ENCODE measurements at places on chromosomes 6 and 20. TPM values are rescaled to one million over a fixed set of nuclear protein-coding genes. Genes with fewer than 3 reads are reported as not detected.

Gene SPACA1
- total RNA-seq = not detected

Gene SNRPB
- 323 TPM for total RNA-seq

DNA sequence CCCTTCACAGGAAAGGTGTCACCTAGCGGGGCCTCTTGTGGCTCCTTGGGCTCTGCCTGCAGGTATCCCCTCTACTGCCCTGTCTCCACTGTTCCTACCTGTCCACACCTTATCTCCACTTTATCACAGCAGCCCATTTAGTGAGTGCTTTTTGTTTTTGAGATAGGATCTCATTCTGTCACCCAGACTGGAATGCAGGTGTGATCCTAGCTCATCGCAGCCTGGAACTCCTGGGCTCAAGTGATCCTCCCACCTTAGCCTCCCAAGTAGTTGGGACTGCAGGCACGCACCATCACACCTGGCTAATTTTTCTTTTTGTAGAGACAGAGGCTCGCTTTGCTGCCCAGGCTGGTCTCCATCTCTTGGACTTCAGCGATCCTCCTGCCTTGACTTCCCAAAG, 48.0 kb downstream of the BCAS4 start:
- no peak for DNase-seq

GRCh38 chr6:41072836-41073202, at the start of gene NFYA:
Gene NFYA (plus strand): TSS chr6:41072974. CDS start chr6:41079090, 6,116 bp downstream.
- DNase-seq = peak; percentile 100

- no peak for DNase-seq
These were observed 61.8 kb downstream of the CYB5R4 start for GRCh38 chr6:83921315-83921714.

DNA sequence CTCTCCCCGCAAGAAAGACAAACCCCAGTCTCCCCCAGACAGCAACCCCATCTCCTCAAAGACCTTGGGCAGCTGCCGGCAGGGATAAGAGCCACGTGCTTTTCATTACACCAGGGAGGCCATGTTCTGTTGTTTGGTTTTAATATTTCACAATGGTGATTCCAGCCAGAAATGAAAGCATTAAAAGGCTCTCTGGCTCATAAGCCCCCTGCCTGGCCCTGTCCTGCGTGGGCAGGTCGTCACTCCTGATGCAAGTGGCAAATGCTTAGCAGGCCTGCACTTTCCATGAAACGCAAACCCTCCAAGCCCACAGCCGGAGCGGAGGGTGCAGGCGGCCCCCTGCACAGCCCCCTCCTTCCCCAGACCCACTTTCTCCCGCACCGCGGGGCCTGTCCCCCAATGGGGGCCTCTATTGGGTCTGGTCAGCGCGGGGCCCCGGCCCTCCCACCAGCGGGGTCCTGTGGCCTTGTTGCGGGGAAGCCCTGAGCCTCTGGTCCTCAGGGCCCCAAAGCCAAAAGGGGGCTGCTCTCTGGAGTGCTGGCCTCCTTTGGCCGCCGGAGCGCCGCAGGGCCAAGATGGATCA, 77.2 kb downstream of the TMEM242 start:
- no peak for DNase-seq

All from endothelial cell of umbilical vein (primary cell).